Adrenal gland (tissue), 19 donors: ENCODE measurements at places on chromosomes 5 and 9. TPM values are rescaled to one million over a fixed set of nuclear protein-coding genes. Genes with fewer than 3 reads are reported as not detected.

DNA sequence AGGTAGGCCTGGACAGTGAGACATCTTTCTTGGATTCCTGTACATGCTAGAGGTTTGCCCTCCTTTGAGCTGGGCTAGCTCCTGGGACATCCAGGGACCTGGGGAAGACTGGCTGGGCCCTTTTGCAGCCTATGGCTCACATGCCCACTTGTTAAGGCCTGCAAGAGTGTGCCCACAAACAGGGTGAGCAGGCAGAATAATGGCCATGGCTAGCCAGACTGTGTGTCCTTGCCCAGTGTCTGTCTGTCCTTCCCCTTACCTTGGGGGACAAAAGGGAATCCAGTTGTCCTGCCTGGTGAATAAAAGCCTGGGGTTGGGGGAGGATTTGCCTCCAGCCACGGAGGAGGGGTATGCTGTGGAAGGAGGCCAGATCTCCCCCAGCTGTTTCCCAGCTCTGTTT, 13.0 kb upstream of the CXXC5 start:
- DNase-seq = no peak

DNA sequence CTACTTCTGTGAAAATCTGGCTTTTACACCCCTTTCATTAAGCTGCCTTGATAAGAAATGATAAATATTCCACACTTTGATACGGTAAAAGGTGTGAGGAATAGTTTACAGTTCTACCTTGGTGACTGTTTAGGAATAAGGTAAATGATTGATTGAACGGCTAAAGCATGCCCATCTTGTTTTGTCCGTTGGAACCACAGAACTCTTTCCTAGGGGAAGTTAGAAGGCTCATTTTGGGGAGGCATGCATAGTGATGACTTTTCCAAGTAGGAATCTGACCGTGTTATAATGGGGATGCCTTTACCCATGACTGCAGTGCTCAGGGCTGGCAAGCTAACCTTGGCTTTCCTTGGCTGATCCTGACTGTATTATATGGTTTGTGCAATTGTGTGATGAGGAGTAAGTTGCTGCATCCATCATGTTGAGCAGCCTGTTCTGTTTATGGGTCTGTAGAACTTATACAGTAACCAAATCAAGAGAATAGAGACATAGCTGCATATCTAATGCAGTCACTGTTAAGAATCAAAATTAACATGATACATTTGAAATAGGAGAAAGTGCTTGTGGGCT, 24.5 kb downstream of the PCSK5 start:
- DNase-seq = no peak

DNA sequence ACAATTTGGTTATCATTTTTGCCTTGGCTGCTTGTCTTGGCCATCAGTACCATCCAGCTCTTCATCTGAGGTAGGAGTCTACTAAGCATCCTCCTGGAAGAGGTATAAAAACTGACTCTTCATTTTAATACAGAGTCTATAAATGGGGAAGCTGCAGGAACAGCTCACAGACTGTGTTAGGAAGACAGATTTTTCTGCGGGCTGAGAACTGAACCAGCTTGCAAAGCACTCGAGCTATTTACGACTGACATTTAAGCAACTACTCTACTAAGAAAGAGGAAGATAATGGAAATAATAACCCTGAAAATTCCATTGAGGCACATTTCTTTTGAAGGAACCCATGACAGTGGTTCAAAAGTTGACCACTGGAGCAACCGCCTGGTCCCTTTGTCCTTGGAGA, 314.5 kb upstream of the RFX3 start:
- DNase-seq = no peak

DNA sequence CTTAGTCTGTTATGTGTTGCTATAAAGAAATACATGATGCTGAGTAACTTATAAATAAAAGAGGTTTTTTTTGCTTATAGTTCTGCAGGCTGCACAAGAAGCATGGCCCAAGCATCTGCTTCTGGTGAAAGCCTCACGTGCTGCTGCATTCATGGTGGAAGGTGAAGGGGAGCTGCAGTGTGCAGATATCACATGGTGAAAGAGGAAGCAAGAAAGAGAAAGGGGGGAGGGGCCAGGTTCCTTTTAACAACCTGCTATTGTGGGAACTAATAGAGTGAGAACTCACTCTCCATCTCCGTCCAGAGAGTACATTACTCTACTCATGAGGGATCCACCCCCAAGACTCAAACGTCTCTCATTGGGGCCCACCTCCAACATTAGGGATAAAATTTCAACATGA, 12.5 kb upstream of the PARP8 start:
- no peak for DNase-seq

DNA sequence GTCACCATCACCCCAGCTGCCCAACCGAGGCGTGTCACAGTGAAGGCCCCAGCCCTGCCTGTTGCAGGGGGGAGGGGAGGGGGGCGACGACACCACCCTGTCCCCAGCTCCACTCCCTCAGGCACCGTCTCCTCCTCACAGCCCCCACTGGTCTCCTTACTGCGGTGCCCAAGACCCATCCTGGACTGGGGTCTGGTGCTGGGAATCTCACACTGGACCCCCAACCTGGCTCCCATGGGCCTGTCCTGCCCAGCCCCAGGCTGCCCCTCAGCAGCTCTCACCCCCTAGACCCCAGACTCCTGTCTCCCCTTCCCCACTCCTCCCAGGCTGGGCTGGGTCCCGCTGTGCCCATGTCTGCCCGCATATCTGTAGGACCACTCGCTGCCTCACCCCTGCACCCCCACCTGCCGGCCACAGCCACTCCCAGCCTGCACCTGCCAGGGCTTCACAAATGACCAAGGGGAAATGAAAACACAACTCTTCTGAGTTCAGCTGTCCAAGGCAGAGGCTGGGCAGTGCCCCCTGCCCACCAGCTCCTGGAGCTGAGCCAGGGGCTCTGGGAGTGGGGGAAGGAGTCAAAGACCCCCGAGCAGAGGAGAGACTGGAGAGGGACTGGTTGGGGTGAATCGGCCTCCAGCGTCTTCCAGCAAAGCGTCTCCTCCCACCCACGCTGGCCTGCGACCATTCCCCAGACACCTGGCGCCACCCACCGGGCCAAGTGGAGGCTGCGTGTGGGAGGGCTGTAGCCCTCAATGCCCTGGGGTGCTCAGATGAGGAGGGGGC, 32.6 kb upstream of the EGFL7 start:
- DNase-seq = peak; percentile 48

- DNase-seq = no peak
Observed at GRCh38 chr9:25284365-25284764, 393.9 kb downstream of the TUSC1 start.

GRCh38 chr9:694403-695154, 146.9 kb upstream of the DMRT1 start:
- peak; percentile 24 for DNase-seq

DNA sequence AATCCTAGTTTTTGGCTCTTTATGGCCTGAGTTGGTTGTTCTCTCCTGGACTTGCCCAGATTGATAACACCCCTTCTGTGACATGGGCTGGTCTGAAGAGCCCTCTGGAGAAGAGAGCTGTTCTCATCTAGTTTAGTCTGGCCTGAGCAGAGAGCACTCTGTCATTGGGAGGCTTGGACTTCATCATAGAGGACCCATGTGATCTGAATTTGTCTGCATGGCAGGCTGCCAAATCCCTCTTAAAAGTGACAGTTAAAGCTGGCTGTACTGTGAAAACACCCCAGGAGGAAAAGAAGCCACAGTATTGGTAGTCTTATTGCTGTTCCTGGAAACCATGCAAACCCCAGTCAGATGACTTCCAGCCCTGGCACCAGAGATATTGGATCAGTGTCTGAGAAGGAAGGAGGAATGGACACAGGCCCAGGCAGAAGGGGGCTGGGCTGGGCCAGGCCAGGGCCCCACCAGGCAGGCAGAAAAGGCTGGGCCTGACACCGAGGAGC, 3.7 kb upstream of the WDR31 start:
- DNase-seq = peak; percentile 81

DNA sequence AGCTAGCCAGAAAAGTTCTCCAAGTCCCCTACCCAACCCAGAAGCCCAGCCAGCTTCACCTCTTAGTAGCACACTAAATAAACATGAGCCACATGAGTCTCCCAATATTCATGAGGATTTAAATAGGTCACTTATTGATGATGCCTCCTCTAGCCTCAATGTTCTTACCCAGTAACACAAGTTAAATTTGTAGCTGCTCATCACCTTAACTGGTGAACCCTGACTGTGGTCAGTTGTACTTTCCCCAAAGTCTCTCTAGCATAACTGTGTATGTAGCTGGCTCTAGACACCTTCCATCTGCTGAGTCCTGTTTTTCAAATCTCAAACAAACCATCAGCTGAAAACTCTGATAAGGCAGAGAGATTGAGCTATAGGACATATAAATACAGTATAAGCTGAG, 100.3 kb upstream of the ELAVL2 start:
- no peak for DNase-seq

DNA sequence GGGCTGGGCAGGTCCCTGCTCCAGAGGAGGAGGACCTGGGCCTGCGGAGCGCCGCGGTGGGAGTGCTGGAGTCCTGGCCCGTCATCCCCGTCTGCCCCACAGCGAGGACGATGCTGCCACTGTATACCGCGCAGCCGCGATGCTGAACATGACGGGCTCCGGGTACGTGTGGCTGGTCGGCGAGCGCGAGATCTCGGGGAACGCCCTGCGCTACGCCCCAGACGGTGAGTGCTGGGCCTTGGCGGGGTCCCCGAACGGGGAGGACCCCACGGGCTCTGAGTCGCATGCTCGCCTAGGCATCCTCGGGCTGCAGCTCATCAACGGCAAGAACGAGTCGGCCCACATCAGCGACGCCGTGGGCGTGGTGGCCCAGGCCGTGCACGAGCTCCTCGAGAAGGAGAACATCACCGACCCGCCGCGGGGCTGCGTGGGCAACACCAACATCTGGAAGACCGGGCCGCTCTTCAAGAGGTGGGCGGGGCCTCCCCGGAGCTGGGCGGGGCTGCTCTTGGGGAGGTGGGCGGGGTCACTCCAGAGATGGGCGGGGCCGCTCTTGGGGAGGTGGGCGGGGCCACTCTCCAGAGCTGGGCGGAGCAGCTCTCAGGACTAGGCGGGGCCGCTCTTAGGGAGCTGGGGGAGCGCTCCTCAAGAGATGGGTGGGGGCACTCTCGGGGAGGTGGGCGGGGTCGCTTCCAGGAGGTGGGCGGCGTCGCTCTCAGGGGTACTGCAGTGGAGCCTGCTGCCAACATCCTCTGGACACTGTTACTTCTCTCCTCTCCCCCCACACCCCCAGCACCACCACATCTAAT, 13.1 kb downstream of the LRRC26 start:
- DNase-seq = no peak

DNA sequence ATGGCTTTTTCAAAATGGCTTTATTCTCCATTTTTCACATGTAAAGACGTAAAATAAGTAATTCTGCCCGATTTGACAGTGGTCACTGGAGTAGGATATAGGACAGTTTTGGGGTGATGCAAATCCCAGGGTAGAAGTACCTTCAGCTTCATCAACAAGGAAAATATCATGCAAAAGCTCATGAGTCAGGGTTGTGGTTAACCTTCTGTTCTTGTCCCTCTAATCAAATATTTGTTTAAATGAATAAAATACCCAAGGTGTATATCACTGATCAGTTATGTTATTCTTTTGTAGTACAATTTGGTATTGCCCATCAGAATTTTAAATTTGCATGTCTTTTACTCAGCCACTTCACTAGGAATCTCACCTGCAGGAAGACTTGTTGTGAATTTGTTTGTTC, 40.0 kb downstream of the FBXL7 start:
- no peak for DNase-seq

GRCh38 chr9:119697996-119698395, 328.8 kb upstream of the BRINP1 start:
- no peak for DNase-seq

DNA sequence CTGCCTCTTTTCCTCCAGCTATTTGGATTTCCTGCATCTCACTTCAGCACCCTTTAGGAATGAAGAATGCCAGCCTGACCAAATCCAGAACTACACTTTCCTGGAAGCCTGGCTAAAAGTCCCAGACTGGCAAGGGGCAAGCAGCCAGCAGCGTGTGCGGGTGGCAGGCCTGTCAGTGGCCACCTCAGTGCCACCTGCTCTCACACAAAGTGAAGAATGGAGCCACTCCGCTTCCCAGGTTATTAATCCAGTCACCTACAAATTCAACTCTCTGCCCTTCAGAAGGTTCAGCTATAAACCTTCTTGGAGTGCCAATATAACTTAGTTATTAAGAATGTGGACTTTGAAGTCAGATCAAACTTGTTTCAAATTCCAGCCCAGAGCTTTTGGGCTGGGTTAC, 6.7 kb upstream of the ALDOB start:
- no peak for DNase-seq

DNA sequence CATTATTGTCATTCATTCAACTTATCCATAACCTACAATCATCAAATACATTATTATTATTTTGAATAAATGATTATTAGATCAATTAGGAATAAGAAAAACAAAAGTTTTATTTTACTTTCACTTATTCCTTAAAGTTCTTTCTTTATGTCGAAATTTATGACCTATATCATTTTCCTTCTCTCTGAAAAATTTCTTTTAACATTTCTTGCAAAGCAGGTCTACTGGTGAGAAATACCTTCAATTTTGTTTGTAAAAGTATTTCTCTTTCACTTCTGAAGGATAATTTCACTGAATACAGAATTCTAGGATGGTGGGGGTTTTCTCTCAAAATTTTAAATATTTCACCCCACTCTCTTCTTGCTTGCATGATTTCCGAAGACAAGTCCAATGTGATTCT, 2.6 kb upstream of the CCNI2 start:
- no peak for DNase-seq

DNA sequence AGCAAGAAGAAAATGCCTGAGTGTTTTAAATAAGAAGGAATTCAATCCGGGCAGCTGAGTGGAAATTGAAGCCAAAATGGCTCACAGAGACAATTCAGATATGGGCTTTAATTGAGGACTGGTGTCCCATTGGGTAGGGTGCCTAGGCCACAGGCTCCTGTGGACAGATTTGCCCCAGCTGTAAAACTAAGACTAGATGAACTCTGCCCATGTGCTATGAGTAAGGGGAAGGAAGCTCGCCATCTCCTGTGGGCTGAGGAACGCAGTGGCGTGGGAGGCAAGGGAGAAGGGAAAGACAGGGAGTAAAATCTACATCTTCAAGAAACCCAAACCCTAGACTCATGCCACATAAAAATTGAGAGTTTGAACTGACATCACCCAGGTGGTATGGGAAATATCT, 66.1 kb downstream of the KLHL3 start:
- DNase-seq = no peak

DNA sequence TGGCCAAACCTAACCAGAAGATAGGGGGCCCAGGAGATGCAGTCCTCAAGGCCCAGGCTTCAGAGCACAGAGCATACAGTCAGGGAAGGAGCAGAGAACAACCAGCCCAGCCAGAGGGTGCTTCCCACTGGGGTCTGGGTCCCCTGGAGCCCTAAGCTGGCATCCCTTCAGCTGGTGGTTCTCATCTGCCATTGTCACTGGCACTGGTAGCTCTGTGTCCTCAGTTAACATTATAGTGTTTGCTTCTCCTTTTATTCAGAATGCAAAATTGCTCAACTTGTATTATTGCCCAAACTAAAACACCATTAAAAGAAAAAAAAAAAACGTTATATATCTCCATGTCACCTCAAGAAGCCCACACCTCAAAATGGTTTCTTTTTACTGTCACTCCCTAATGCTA, 219.2 kb downstream of the ENC1 start:
- no peak for DNase-seq

- DNase-seq = no peak
Observed at GRCh38 chr5:59393585-59394420, 499.7 kb downstream of the PDE4D start.

Gene ANKRD34B
- total RNA-seq = not detected

Gene SLIT3
- total RNA-seq = 40.6 TPM

Gene TNFSF15
- 0.46 TPM for total RNA-seq

Gene ADAMTS12
- total RNA-seq = 76.1 TPM

Gene CEP72
- total RNA-seq = 7.8 TPM

Gene LAMC3
- 125 TPM for total RNA-seq

Gene SLC45A2
- 0.44 TPM for total RNA-seq

Gene AKNA
- 16.3 TPM for total RNA-seq

Gene ARL10
- 2.6 TPM for total RNA-seq
